ENCODE measurements at places on chromosomes 6 and 20.
A peak's percentile ranks its signal among the peaks of the same experiment; 100 is the strongest.

DNA sequence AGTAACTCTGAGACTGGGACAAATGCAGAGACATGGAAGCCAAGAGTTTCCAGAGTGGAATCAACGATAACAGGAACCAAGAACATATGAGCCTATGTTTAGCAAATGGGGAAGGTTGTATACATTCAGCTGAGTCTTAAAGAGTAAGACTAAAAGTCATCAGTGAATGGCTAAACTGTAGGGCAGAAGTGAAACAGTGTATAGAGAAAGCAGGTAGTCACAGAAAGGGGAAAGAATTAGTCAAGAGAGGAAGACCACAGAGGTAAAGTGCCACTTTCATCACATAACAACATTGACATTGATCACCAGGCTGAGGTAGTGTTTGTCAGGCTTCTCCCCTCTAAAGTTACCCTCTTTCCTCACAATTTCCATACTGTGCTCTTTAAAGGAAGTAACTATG lies 306.5 kb upstream of the SPTLC3 start:
- DNase-seq = no peak

DNA sequence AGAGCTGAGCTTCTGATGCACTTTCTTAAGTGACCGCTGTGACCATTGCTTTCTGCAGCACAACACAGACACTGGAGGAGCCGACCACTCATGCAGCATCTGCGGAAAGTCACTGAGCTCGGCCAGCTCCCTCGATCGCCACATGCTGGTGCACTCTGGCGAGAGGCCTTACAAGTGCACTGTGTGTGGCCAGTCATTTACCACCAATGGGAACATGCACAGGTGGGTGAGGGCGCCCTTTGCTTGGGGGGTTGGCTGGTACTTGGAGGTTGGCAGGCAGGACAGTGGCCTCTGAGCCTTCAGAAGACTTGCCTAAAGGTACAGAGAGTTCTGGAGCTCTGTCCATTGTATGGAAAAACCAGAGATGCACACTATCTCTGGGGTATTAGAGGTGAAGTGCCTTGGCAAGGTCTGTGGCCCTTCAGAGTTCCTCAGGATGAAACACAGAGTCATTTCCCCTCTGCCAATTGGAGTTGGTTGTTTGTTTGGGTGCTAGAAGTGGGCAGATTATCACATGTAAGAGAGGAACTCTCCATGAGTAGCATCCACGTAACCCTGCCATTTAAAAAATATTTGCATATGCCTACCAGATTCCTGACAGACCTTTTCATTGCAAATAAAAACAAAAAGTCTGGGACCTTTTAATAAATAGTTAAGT lies 81.5 kb downstream of the RREB1 start:
- DNase-seq = no peak

DNA sequence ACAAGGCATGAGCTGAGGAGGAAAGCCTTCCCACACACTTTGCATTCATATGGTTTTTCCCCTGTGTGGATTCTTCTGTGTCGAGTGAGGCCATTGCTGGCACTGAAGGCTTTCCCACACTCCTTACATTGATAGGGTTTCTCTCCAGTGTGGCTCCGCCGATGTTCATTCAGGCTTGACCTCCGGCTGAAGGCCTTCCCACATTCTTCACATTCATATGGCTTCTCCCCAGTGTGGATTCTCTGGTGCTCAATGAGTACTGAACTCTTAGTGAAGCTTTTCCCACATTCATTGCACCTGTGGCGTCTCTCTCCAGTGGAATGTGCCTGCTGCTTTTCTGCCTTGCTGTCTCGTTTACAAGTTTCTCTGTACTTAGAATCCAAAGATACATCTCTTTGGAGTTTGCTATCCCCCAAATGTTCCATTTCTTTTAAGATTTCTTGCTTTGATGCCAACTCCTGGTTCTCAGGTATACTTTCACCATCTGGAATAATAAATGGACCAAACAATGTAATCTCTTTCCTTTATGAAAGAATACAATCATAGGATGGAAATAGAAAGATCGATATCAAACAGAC lies 9.5 kb downstream of the ZSCAN31 start:
- DNase-seq = no peak

DNA sequence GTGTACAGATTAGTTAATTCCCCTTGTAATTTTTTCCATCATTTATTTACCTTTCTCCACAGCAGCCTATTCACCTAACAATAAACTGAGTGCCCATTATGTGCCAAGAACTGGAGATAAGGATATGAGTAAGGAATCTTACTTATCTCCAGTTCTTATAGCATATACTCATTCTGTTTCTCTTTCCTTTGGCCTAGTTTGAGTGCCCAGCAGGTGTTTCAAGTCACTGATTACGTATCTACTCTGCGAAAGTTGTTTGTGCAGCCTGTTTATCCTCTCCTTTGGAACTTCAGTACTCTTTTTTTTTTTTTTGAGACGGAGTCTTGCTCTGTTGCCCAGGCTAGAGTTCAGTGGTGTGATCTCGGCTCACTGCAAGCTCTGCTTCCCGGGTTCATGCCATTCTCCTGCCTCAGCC lies 17.3 kb upstream of the POU5F1 start:
- DNase-seq = no peak

GRCh38 chr6:150485161-150485958 lies 114.3 kb upstream of the PLEKHG1 start:
- DNase-seq = no peak

DNA sequence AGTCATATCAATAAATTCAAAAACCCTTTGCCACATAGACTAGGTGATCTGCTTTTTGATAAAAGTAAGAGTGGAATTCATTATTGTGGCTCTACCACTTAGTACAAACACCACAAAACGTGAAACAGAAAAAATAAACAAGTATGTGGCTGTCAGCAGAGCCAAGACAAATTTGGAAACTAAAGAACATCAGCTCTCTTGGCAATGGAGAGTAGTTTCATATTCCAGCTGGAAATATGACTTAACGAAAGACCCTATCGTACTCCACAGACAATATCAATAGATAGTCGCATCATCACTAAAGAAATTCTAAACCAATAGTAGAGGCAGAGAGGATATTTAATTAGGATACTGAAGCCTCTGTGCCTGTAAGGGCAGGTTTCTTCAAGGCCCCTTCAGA lies 20.8 kb downstream of the TBX18 start:
- no peak for DNase-seq

- DNase-seq = no peak
These were observed 455.4 kb downstream of the RNF144B start for GRCh38 chr6:18842534-18842933.

- no peak for DNase-seq
These were observed 42.4 kb upstream of the SIRT5 start for GRCh38 chr6:13531956-13532355.

GRCh38 chr6:139744891-139745290 lies 370.4 kb upstream of the CITED2 start:
- DNase-seq = no peak

DNA sequence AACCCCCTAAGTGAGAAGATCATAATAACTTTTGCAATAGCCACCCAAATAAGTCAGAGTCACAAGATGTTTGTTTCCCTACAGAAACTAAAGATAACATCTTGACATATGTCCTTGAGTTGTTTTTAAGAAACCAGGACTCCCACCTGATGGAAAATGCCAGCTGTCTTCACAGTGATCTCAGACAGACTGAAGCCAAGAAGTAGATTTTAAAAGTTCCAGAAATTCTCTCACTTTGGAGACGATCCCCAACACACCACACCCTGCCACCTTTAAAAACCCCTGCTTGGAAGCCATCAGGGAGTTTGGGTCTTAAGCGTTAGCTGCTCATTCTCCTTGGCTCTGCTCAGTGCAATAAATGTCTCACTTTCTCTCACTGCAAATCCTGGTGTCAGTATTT lies 63.0 kb downstream of the GPR6 start:
- DNase-seq = no peak

- no peak for DNase-seq
These were observed 18.1 kb downstream of the CST9 start for GRCh38 chr20:23587631-23588030.

DNA sequence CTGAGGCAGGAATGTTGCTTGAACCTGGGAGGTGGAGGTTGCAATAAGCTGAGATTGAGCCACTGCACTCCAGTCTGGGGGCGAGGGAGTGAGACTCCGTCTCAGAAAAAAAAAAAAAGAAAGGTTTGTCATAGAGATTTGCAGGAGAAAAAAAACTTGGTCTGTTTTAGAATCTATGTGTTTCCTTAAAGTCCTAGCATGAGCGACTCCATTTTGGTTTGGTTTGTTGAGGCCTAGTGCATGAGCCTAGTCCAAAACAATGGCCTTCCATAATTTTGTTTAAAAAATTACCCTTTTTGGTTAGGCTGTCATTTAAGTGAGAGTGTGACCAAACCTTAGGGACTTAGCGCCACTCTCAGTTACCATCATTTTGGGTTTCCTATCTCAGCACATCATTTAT lies 8.2 kb upstream of the GNMT start:
- no peak for DNase-seq

DNA sequence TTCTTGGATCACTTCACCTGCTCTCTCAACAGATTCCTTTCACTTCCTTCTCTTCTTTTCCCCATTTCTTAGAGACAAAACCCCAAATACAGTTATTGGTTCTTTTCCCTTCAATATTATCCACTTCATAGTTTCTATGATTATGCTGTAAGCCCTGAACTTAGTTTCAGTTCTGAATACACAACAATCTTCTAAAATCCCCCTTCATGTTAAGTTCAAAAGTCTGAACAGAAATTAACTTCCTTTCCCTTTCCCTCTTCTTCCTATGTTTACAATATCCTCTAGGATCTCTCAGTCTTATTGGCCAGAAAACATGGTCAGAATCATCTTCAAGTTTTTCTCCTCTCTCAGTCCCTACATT lies 57.7 kb downstream of the OGFRL1 start:
- no peak for DNase-seq

GRCh38 chr6:44126320-44127149 lies 717 bp downstream of the MRPL14 start:
- DNase-seq = peak; percentile 36

DNA sequence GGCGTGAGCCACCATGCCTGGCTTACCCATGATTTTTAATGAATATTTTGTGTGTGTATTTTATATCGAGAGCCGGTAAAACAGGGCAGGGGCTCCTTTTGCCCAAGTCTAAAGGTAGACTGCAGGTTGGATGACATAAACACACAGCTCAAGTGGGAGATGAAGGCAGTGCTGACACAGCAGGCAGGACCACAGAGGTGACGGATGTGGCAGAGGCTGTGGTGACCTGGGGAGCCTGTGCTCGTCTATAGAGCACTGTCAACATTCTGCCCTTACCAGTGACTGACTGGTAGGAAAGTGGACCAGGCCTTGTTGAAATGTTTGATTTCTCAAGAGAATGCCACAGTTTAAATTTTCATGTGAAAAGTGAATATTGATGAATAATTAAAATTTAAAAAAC lies 137.5 kb downstream of the ZFP64 start:
- DNase-seq = no peak
